NCI-H1930 (cell line): ENCODE measurements at places on chromosomes 3 and 15.

DNA sequence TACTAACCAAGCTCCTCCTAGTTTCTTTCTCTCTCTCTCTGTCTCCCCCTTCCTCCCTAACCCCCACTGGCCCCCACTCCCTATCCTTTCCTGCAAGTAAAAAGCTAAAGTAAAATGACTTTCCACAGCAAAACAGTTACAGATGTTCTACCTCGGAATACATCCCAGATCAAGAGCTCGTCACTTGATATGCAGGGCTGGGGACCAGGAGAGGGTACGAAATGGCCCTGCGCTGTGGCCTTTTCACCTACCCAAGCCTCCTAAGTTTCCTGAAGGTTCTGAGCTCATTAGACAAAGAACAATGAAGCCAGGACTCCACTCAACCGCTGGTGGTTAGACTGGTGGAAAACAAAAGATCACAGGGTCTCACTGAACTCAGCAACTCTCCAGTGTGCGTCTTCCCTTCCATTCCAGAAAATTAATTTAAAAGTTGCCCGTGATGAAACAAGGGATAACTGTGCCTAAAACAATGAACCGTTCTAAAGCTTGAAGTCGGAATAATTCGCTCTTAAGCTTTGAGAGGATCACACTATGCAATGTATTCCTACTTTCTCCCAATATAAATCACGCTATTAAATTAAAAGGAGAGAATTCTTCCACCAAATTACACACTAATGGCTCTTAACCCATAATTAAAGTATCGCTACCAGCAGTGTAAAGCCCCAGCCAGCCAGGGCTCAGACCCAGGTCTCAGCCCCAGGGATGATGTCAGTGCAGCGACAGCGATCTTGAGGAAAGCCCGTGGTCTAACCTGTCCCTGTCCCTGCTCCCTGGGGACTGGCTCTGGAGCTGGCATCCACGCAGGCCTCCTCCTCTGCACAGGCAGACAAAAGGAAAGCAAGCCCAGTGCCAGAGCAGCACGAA lies 5.0 kb downstream of the VGLL4 start:
- DNase-seq = no peak

- no peak for DNase-seq
Measured at GRCh38 chr3:79490165-79491028, 277.4 kb downstream of the ROBO1 start.

- no peak for DNase-seq
Measured at GRCh38 chr3:187978433-187979011, 175.4 kb upstream of the LPP start.

DNA sequence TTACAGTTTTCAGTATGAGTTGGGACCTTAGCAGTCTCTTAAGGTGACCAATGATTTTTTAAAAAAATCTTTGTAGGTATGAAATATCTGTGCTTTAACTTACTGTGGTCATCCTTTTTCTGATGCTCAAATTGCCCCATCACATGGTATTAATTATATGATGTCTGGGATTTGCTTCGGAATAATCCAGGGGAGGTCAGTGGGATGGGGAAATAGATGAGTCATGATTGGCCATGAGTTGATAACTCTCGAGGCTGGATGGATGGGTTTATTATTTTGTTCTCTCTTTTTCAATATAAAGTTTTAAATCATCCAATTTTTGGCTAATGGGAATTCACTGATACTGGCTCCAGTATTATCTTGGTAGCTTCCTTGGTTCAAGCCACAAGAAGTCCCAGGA lies 370.3 kb upstream of the TPM1 start:
- no peak for DNase-seq

DNA sequence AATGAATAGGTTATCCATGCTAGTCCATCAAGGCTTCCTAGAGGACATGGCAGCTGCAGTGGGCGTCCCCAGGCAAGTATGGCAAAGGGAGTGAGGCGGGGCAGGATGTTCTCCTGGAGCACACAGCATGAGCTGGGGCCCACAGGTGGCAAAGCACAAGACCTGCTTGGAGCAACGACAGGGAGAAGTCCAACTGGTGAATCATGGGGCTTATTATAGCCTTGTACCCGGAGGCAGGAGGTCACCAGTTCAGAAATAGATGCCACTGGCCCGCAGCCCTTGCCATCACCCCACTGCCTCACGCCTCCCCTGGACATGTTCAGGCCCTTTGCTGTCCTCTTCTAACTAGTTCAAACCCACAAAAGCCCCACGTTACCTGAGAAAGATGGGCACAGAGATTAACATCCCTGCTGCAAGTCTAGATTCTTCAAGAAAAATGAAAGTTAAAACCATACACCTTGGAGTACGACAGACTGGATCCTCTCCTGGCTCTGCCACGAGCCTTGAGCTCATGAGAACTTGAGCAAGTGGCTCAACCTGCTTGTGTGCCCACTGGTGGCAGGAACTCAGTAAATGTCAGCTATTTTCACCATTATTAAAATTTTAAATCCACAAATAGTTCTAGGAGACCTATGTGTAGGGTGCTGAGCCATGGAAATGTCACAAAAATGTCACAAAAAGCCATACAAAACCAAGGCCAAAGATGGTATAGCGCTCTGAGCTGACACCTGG lies 1.8 kb upstream of the SRGAP3 start:
- no peak for DNase-seq

DNA sequence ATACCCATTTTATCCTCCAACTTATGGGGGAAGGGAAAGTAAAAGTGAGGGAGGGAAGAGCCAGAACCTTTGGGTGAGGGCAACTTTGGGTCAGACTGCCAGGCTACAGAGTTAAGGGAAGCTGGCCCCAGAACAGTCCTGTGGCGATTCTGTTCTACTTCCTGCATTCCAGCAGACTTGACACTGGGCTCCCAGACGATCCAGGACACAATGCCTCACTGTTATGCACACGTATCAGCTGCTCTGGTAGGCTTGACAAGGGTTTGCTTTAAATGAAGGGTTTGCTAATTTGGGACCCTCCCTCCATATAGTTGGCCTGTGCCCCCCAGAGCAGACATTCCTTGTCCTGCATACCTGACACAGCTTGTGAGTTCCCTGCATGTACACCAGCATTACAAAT lies 10.7 kb downstream of the GORASP1 start:
- DNase-seq = no peak

GRCh38 chr3:161137260-161137659 lies 32.1 kb upstream of the B3GALNT1 start:
- DNase-seq = no peak

- no peak for DNase-seq
Measured at GRCh38 chr3:38743043-38743442, 73.0 kb downstream of the SCN10A start.

DNA sequence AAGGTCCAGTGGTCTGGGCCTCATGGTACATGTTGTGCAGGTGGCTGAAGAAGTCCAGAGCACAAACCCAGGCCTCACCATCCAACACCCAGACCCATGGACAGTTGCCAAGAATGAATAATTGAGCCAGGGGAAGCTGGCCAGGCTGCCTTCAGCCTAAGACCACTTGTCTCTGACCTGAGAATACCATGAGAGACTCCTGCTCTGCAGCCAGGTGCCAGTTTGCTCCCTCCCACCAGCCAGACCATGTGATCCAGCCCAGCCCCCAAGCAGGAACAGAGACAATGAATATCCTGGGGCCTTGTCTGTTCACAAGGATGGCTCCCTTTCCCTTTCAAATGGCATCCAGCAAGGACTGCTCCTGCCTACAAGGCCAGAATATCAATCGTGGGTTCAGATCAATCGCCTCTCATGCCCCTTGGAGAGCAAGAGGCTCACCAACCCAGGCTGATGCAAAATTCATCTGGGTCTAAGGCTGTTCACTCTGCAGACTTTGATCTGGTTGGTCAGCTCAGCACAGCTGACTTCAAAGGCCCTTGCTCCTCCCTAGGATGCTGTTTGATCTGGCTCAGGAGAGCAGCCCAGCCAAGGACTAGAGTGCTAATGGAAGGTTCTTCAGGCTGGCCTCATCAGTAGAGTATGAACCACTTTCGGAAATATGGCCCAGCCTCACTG lies 13.4 kb downstream of the TRAIP start:
- no peak for DNase-seq

DNA sequence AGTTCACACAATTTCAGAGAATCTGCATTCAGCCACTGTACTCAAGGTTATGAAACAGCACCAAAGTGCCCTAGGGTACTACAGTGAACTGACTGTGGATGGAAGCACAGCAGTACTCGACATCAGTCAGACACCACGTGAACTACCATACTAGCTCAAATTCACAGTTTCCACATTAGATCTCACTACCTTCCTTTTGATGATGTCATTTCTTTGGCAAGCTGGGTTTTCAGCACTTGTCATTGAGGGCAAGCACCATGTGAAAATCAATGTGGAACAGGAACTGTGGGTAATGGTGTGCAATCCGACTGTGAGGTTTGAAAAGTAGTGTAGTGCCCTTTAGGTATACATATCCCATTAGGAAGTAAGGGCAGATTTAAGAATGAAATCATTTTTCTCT lies 110.5 kb upstream of the BFSP2 start:
- no peak for DNase-seq

GRCh38 chr3:111859061-111859973 lies at the start of gene PHLDB2:
PHLDB2 (plus strand) TSS chr3:111859265; CDS start chr3:111884078, 24,813 bp downstream.
- peak; percentile 65 for DNase-seq

DNA sequence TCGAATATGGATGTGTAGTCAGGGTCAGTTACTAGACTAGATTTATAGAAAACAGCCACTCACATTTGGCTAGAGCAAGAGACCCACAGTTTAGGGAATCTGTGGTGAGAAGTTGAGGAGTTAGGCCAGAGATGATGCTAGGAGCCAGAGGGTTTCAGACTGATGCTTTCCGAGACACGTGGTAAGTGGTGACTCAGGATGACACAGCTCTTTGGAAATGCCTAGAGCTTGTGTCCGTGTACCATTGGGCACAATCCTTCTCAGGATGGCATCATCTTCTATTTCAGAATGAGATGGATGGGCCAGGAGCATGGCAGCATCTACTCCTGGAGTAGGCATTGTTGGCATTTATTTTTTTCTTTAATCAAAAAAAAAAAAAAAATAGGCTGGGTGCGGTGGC lies 28.5 kb downstream of the PTPRG start:
- DNase-seq = no peak

- no peak for DNase-seq
Measured at GRCh38 chr3:108486941-108487340, 23.5 kb downstream of the MYH15 start.

DNA sequence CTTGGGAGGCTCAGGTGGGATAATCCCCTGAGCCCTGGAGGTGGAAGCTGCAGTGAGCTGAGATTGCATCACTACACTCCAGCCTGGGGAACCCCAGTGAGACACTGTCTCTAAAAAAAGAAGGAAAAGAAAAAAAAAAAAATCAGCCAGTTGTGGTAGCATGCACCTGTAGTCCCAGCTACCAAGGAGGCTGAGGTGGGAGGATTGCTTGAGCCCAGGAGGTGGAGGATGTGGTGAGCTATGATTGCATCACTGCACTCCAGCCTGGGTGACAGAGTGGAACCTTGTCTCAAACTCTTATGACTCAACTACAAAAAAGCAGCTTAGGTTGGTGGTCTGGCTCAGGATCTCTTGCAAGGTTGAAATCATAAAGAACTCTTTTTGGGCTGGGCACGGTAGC lies 19.3 kb upstream of the GPX1 start:
- no peak for DNase-seq

GRCh38 chr15:66751579-66751978 lies 49.5 kb downstream of the SMAD6 start:
- no peak for DNase-seq

DNA sequence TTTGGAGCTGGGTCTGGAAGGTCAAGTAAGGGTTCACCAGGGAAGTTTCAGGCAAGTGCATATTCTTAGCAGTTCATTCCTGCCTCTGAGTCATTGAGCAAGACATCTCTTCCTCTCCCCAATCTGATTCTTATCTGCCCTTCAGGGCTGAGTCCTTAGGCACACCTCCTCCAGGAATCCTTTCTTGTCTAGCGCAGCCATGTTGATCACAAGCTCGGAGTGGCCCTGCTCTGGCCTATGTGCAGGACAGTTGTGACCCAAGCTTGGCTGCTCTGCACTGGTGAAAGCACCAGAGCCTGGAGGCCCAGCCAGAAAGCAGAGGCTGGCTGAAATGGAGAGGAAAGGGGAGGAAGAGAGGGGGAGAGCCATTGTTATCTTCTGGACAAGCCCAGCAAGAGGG lies 30.9 kb upstream of the MRPS22 start:
- DNase-seq = no peak

GRCh38 chr3:188170461-188171459 lies 16.8 kb downstream of the LPP start:
- no peak for DNase-seq

GRCh38 chr3:73719861-73720260 lies 95.1 kb upstream of the PDZRN3 start:
- no peak for DNase-seq

- DNase-seq = no peak
Measured at GRCh38 chr3:9021271-9022009, 58.2 kb upstream of the RAD18 start.

DNA sequence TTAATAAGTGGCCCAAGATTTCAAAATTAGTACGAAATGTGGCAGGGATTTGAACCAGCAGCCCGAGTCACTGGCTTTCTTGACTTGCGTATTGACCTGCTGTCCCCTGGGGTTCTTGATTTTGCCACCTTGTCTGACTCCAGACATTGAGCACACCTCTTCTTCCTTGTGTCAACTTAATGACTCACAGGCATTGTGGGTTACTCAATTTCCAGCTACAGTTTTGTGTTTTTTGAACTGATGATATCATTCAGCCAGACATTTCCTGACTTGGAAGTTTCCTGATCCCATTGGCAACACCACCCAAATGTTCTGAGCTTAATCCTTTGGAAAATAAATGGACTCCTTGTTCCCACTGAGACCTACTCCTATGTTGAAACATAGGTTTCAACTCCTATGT lies 64.2 kb downstream of the MOBP start:
- DNase-seq = no peak

- no peak for DNase-seq
Measured at GRCh38 chr3:44080474-44081072, 161.1 kb upstream of the TOPAZ1 start.

GRCh38 chr3:138367911-138368310 lies 19.5 kb downstream of the MRAS start:
- no peak for DNase-seq

GRCh38 chr3:172626021-172626640 lies 84.7 kb downstream of the NCEH1 start:
- no peak for DNase-seq

DNA sequence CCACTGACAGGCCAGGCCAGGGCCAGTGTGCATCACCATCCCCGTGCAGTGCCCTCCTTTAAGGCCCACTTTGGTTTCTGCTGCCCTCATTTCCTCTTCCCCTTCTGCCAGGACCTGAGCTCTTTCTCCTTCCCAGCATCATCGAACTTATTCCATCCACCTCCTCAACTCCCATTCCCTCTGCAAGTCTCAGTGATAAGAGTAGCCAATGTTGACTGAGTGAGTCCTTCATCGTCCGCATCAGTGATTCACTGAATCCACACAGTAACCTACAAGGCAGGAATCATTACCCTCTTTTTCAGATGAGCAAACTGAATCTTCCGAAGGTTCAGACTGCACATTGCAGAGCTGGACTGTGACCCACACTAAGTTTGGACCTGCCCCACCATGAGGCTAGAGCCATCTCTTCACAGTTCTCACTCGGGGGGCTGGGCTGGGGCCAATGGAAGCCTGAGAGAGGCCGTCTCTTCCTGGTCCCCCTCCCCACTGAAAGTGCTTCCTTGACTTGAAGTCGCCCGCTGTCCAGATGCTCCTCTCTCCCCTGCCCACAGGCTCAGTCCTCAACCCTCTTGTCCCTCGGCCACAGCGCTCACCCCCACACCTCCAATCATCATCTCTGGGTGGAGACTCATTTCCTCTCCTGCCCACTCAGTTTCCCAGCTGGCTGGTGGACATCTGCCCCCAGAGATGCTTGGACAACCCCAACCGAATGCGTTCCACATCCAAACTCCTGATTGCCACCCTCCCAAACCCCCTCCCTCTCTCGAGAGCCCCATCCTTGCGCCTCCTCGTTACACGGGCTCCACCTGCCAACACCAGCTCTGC lies 15.2 kb upstream of the ANPEP start:
- DNase-seq = no peak
